ENCODE measurements at places on chromosomes 2 and 18. TPM values are rescaled to one million over a fixed set of nuclear protein-coding genes. Genes with fewer than 3 reads are reported as not detected.

AGAP1 gene
- total RNA-seq, result 6.5 TPM

ARL5A gene
- total RNA-seq, result 34.0 TPM

ZSCAN30 gene
- 10.2 TPM for total RNA-seq

EML6 gene
- total RNA-seq, result 0.04 TPM

TCF23 gene
- not detected for total RNA-seq

ZC3H6 gene
- 1.1 TPM for total RNA-seq

CACNB4 gene
- total RNA-seq, result 0.08 TPM

TFCP2L1 gene
- 16.7 TPM for total RNA-seq

FOXD4L1 gene
- total RNA-seq, result not detected

AFF3 gene
- total RNA-seq, result not detected

ST6GAL2 gene
- total RNA-seq, result 0.08 TPM

IL36G gene
- 5.0 TPM for total RNA-seq

SLC5A7 gene
- not detected for total RNA-seq

MARCHF4 gene
- 0.72 TPM for total RNA-seq

HOXD4 gene
- not detected for total RNA-seq

ASNSD1 gene
- total RNA-seq, result 24.5 TPM

CERKL gene
- not detected for total RNA-seq

IL1F10 gene
- total RNA-seq, result 0.08 TPM

EVX2 gene
- total RNA-seq, result not detected

OTOS gene
- not detected for total RNA-seq

NR4A2 gene
- 0.31 TPM for total RNA-seq

C2orf80 gene
- total RNA-seq, result not detected

FEV gene
- not detected for total RNA-seq

EIF4E2 gene
- total RNA-seq, result 65.3 TPM

CCDC178 gene
- not detected for total RNA-seq

DTNA gene
- 1.5 TPM for total RNA-seq

ITGB6 gene
- total RNA-seq, result 58.8 TPM

INHA gene
- total RNA-seq, result not detected

SGPP2 gene
- 0.08 TPM for total RNA-seq

TMEM169 gene
- under 0.01 TPM for total RNA-seq

CCDC141 gene
- total RNA-seq, result not detected

RBMS1 gene
- 31.2 TPM for total RNA-seq

KCNJ13 gene
- total RNA-seq, result not detected

CIDEA gene
- 3.9 TPM for total RNA-seq

AQP12A gene
- total RNA-seq, result not detected

FRZB gene
- 0.08 TPM for total RNA-seq

FMNL2 gene
- 47.8 TPM for total RNA-seq

ABCG8 gene
- total RNA-seq, result not detected

TMEM200C gene
- not detected for total RNA-seq

OSBPL1A gene
- total RNA-seq, result 22.4 TPM

PASK gene
- 2.1 TPM for total RNA-seq

BARD1 gene
- 11.9 TPM for total RNA-seq

SOWAHC gene
- total RNA-seq, result 61.0 TPM

TUBB8B gene
- not detected for total RNA-seq

TBR1 gene
- total RNA-seq, result not detected

IL36RN gene
- total RNA-seq, result 0.15 TPM

SULT1C3 gene
- total RNA-seq, result not detected

CYP26B1 gene
- total RNA-seq, result 3.6 TPM

RGPD4 gene
- total RNA-seq, result not detected

RAB11FIP5 gene
- total RNA-seq, result 41.5 TPM

C1QL2 gene
- not detected for total RNA-seq

RTP5 gene
- not detected for total RNA-seq

REG3G gene
- not detected for total RNA-seq

GPR45 gene
- total RNA-seq, result not detected

ATP6V1B1 gene
- not detected for total RNA-seq

MARS2 gene
- total RNA-seq, result 11.4 TPM
